H1 (cell line): ENCODE measurements at places on chromosomes 12 and 14.
A peak's percentile ranks its signal among the peaks of the same experiment; 100 is the strongest.

GRCh38 chr12:108570743-108571608 is 8.6 kb downstream of the ISCU start:
- no peak overlapping the region for H3K27ac ChIP-seq

DNA sequence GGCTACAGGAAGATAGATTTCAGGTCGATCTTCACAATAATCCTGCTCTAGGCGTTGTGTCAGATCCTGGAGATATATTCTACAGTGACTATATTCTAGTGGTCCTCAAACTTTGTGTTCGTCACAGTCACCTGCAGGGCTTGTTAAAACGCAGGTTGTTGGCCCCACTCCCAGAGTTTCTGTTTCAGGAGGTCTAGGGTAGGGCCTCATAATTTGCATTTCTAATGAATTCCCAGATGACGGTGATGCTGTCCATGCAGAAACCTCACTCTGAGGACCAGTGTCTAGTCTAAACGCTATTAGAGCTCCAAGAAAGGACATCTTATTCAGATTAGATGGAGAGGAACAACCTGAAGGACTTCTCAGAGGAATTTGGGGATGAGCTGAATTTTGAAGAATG is 13.2 kb upstream of the SLC6A13 start:
- H3K27me3 ChIP-seq: no peaks in the 10 kb centered on the region
- no peaks in the 10 kb centered on the region for H3K4me1 ChIP-seq
- no peaks in the 10 kb centered on the region for H3K36me3 ChIP-seq
- no peak overlapping the region for H3K27ac ChIP-seq

DNA sequence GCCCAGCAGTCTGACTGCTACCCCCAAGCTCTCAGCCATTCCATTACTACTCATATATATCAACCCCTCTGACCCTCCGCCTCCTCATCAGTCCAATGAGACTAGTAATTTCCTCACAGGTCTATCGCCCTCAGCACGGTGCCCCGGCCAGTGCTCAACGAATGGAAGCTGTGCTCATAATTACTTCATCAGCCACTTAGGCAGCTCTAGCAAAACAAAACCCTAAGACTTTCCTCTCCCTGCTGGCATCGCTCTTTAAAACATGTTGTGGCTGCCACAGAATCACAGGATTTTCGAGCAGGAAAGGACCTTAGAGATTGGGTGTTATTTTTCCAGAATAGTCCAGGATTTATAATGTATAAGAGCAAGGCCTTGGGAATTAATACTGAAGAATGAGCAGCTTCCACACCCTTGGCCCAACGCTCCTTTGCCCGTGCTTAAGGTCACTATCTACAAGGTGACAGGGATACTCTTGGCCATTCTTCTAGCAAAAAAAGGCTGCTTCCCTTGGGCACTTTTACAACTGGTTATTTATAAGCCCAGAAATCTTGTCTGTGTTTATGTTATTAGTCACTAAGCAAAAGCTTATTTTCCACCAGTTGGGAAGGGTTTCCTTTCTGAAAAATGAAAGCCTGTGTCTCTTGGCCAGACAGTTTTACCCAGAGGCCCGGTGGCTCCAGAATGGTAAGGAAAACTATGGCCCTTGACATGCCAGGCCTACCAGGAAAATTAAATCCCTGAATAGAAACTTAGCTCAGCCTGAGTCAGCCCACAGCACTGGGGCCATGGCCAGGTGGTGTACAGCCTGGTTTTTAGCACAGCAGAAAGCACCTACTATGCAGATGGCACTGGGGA is 47.9 kb downstream of the NUAK1 start:
- H3K4me3 ChIP-seq: no peak overlapping the region
- no peak for DNase-seq
- H3K36me3 ChIP-seq: peaks cover 4% of the 10 kb centered on the region; the same call in 1 of the 2 replicates

GRCh38 chr12:62123721-62124203 is 136.4 kb upstream of the USP15 start:
- no peaks in the 10 kb centered on the region for H3K27me3 ChIP-seq
- no peaks in the 10 kb centered on the region for H3K4me1 ChIP-seq
- peak; percentile 56 for DNase-seq
- no peaks in the 10 kb centered on the region for H3K36me3 ChIP-seq
- H3K27ac ChIP-seq: no peak overlapping the region
- H3K4me3 ChIP-seq: no peak overlapping the region

- DNase-seq: no peak
- no peaks in the 10 kb centered on the region for H3K4me1 ChIP-seq
Observed at GRCh38 chr14:47120645-47121044, 469.1 kb upstream of the RPL10L start.

- no peak for DNase-seq
- H3K4me1 ChIP-seq: no peaks in the 10 kb centered on the region
- no peak overlapping the region for H3K4me3 ChIP-seq
- H3K36me3 ChIP-seq: no peaks in the 10 kb centered on the region
Observed at GRCh38 chr12:110234755-110235154, 46.3 kb upstream of the ATP2A2 start.

DNA sequence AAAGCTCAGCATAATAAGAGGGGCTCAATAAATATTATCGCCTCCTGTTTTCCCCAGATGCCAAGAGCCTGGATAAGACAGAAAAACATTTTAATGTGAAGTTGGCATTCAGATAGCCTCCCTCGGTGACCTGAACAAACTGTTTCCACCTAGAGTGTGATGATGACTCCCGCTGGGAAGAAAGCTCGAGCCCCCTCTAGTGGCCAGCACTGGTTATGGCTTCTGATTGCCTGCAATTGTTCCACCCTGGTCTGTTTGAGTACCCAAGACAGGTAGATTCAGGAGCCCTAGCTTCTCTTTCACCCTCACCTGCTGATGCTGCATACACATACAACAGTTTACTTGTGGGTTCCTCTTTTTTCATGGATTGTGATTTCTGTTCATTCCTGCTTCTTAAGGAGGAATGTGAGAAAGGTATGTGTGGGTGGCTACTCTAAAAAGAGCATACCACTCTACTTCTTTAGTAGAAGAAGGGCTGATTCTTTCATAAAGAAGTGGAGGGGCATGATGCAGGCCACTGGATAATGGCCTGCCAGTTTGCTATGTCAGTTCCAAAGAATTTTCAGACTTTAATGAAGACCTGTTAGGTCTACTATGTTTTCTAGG is 6.4 kb downstream of the ERG28 start:
- no peaks in the 10 kb centered on the region for H3K27me3 ChIP-seq
- H3K4me1 ChIP-seq: no peaks in the 10 kb centered on the region
- peak; percentile 95 for DNase-seq
